ENCODE measurements at places on chromosomes 16 and 17.

DNA sequence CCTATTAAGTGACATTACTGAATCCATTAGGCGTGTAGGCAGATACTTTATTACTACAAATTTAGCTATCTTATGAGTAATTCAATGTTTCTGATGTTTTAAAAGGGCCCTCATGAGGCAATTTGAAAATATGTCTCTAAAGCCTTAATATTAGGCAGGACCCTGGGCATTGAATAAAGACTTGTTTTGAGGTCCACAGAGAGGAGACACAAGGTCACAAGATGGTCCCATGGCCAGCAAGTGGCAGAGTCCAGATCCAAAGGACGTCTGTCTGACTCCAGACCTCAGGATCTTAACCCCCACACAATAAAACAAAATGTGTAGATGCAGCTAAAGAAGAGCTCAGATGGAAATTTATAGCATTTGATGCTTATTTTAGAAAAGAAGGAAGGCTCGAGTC is 31.9 kb upstream of the HEATR6 start:
- no peak for DNase-seq

- DNase-seq = no peak
Observed at GRCh38 chr16:69838489-69838888, 76.4 kb downstream of the WWP2 start.

DNA sequence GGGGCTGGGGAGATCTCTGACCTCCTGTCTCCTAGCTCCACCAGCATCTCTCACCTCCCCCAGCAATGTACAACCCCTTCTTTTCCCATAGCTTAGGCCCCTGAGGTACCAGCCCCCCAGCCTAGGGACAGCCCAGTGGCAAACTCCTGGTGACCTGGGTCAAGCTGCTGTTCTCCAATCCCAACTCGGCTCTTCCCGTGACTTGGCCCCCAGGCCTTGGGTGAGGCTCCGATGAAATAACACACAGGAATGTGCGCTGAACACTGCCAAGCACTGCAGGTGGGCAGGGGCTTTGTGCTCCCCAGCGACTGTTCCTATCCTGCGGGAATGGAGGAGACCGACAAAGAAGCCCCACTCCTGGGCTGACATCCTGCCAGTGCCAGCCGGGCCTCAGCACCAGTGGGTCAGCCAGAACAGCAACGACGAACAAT is 63.7 kb upstream of the AMZ2 start:
- no peak for DNase-seq

DNA sequence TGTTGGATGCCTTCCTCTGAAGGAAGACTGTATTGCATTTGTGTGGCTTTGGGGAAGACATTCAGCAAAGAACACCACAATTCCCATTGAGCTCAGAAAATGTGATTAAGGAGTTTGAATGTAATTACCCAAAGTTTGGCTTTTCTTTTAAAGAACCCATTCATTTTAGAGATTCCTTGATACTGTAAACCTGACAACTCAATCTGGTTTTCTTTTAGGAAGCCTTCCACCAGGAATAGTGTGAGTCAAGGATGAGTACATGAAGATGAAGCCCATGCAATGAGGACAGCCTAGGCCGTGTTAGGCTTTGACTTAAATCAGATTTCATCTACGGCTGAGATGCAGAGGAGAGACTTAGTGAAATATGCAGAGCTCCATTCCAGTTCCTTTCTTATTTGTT is 271.7 kb upstream of the TBX2 start:
- DNase-seq = no peak

GRCh38 chr16:12323007-12323758 is 346.6 kb downstream of the SNX29 start:
- DNase-seq = no peak

- no peak for DNase-seq
Observed at GRCh38 chr16:35561346-35561745, 2101.9 kb downstream of the TP53TG3F start.

DNA sequence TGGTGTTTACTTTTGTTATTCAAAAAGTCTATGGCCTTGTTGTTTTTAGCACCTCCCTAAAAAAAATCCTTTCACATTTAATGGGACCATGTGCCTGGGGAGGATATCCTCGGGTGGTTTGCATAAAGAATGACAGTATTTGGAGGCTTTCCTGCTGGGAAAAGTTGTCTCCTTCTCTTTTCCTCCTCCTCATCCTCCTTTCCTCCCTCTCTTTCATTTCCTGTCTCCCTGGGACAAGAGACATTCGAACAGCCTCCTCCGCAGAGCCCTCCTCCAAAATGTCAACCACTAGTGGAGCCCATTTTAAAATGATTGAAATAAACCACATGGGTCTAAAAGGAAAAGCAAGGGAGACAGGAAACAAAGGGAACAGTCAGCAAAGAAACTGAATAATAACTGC is 67.4 kb downstream of the MYH13 start:
- no peak for DNase-seq

GRCh38 chr17:71649941-71650350 is 470.9 kb upstream of the SOX9 start:
- DNase-seq = no peak

GRCh38 chr17:33967608-33968349 is 287.3 kb upstream of the CCL2 start:
- no peak for DNase-seq

DNA sequence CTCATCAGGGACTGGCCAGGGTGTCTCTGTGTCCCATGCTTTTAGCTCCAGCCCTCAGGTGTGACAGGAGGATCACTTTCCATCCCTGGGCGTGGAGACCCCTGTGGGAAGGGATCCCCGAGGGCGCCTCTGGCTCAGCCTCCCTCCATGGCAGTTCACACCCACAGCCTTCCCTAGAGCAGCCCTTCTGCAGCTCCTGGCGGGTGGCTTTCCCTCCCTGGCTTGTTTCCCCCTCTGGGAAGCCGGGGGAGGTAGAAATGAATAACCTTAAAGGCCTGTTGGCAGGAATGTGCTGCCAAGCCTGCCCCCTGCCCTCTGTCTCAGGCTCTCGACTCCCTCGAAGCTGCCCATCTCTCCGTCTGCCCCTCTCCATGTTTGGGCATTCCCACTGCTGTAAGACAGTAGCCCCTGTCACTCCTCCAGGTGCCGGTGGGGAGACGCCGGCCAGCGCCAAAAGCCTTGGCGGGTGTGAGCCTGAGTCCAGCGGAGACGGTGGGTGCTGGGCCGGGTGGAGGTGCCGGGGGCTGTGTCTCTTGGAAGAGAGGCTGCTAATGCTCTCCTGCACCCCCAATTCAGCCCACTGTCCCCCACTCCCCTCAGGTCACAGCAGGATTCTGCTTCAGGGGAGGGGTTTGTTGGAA is 2.1 kb upstream of the ATP2A1 start:
- DNase-seq = no peak

DNA sequence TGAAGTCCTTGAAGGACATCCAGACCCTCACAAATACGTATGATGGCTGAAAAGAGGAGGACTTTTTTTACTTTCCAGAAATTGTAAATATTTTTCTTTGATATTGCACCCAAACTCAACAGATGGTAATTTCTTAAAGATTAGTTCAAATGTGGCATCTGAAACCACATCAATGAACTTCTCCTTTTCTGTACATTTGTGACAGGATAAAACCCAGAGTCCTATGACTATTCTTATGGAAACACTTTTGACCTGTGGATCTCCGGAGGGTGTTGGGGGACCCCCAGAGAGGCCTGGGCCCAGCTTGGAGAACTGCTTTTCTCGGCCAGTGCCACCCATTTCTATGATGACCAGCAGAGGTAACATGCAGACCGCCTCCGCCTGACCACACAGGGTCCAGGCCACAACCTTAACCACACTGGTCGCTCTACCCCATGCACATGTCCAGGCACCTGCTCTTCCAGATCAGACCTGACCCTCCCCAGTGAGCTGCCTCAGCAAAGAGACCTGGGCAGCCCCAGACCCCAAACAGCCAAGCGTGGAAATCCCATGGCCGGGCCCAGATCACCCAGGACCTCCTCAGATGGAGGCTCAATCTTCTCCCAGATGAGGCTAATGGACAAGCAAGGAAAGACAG is 22.7 kb downstream of the RPH3AL start:
- DNase-seq = no peak

- DNase-seq = no peak
Observed at GRCh38 chr16:52456368-52456767, 90.6 kb downstream of the TOX3 start.
